ENCODE measurements at places on chromosomes 2 and 18. TPM values are rescaled to one million over a fixed set of nuclear protein-coding genes. Genes with fewer than 3 reads are reported as not detected.

GRCh38 chr18:3262234-3263131 lies 550 bp downstream of the MYL12B start:
- DNase-seq = no peak

DNA sequence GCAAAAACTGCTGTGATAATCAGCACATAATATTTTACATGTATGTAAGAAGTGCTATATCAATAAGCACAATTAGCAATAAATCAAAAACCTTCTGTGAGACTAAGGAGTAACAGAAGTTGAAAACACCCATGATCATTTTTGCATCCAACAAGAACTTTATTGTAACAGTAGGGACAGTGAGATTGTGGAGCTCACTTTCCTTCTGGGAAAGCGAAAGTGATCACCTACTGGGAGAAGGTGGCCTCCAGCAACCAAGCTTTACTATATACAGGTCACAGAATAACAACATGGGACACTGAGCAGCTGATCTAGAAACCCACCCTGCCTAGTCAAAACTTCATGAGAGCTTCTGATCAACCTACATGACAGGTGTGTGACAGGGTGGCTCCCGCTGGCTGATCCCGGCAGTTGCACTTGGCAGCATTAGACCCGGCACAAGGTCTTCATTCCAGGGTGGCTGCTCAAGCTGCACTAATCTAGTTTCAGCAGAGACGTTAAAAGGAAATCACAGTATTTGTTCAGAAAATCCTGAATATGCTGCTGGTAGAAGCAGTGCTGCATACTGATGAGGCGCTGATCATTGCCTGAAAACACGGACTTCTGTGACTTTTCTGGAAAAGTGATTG lies 63.5 kb upstream of the ARL5A start:
- DNase-seq = no peak

GRCh38 chr18:6746386-6746960 lies 17.0 kb downstream of the ARHGAP28 start:
- DNase-seq = no peak

- no peak for DNase-seq
These were observed 796.6 kb downstream of the DSC3 start for GRCh38 chr18:30245766-30246455.

- no peak for DNase-seq
These were observed 133.0 kb downstream of the MYO3B start for GRCh38 chr2:170310876-170311502.

- DNase-seq = no peak
These were observed 1363.2 kb upstream of the ACVR2A start for GRCh38 chr2:146481629-146482028.

GRCh38 chr2:175247159-175247558 lies 65.6 kb upstream of the ATP5MC3 start:
- DNase-seq = no peak

DNA sequence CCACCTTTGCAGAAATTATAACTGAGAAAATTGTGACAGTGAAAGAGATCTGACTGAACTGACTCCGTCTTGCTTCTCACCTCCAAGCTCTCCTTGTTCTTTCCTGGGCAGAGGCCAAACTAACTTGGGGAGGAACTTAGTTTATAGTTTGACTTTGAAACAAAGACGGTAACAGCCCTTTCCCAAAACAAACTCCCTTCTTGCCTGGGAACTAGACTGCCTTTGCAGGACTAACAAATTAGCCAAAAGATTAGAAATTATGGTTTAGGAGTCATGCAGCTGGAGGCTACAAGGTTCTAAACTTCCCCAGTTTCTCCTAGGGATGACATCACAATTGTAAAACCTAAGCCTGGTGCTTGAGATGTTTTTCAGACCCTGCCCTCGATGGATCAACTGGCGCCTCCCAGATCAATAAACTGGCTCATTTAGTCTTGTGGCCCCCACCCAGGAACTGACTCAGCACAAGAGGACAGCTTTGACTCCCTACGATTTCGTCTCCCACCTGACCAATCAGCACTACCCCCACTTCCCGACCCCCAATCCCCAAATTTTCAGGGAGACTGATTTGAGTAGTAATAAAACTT lies 137.7 kb downstream of the ALPK2 start:
- no peak for DNase-seq

- no peak for DNase-seq
These were observed 17.4 kb downstream of the XDH start for GRCh38 chr2:31397094-31397493.

GRCh38 chr2:85188852-85189251 lies 55.7 kb downstream of the TCF7L1 start:
- no peak for DNase-seq

DNA sequence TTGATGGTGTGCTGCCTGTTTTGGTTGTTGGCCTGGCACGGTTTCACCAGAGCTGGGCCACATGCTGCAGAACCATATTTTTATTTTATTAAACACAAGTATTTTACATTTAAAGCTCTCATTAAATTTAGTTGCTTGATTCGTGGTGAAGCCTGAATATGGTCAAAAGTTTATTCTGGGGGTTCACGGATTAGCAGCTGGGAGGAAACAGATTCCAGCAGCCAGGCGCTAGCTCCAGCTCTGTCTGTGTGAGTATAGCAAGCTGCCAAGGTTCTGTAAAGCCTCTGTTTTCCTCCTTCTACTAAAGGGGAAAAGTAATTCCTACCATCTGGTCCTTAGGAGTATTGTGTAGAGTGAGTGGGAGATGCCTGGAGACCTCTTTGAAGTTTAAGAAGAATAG lies 22.5 kb downstream of the GATA6 start:
- peak; percentile 68 for DNase-seq

GRCh38 chr2:23306401-23306800 lies 78.6 kb upstream of the KLHL29 start:
- no peak for DNase-seq

GRCh38 chr2:20596973-20597859 lies 53.7 kb downstream of the HS1BP3 start:
- DNase-seq = no peak

DNA sequence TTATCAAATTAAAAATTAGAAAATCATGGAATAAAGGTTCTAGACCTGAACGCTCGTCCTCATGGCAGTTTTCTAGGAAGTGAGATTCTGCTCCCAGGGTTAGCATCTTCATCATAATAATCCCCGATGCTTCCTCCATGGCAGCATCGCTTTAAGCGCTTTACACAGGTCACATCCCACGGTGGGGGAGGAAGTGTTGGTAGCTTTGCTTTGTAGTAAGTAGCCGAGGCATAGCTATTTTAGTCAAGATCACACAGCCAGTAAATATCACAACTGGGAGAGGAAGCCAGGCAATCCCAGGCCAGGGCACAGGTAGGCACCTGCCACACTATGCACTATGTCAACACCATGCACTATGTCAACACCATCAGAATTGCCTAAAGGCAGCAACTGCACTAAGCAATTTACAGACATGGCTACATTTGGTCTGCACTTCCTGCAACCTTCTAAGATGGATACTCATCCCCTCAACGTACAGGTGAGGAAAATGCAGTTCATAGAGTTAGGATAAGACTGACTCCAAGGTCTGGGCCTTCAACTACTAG lies 205.5 kb downstream of the FBXO15 start:
- no peak for DNase-seq

- no peak for DNase-seq
These were observed 76.2 kb downstream of the CHRNA1 start for GRCh38 chr2:174688079-174688478.

GRCh38 chr2:102094917-102095316 lies 47.6 kb upstream of the IL1R1 start:
- no peak for DNase-seq

GRCh38 chr2:65064728-65065552 lies 8.7 kb downstream of the CEP68 start:
- DNase-seq = no peak

GRCh38 chr18:32769586-32770053 lies 3.2 kb downstream of the KLHL14 start:
- peak; percentile 53 for DNase-seq

DNA sequence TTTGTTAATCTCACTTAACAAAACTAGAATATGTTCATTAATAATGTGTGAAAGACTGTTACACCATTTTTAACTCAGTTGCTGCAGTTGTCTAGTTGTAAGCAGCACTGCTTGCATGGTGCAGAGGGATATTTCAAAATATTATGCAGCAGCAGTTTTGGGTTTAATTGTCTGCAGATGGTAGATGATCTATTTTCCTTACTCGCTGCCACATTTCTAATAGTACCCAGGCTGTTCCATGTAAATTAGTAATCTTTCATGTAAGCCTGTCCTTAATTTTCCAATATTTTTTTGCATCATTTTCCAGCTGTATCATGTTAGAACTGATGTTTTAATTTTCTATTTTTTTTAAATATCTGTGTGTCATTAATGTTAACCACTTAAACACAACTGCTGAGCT lies 488.1 kb upstream of the RAB12 start:
- DNase-seq = no peak

- no peak for DNase-seq
These were observed 164.8 kb upstream of the STK17B start for GRCh38 chr2:196336207-196336606.

RAPGEF4 gene
- 11.6 TPM for polyA plus RNA-seq

ATOH8 gene
- 14.8 TPM for polyA plus RNA-seq

DYNAP gene
- polyA plus RNA-seq = 0.08 TPM

TLX2 gene
- polyA plus RNA-seq = 0.13 TPM

GPAT2 gene
- 5.0 TPM for polyA plus RNA-seq

KATNAL2 gene
- 10.3 TPM for polyA plus RNA-seq

CHRNG gene
- polyA plus RNA-seq = 2.0 TPM

CAPN14 gene
- 0.16 TPM for polyA plus RNA-seq

POTEC gene
- polyA plus RNA-seq = 0.03 TPM

GCG gene
- polyA plus RNA-seq = not detected

Measured in left renal cortex interstitium (tissue), 4 donors.